Thymus (tissue), 14 donors: ENCODE measurements at places on chromosomes 12 and 14. TPM values are rescaled to one million over a fixed set of nuclear protein-coding genes. Genes with fewer than 3 reads are reported as not detected.

The OTX2 gene
- total RNA-seq: 0.14 TPM

GRCh38 chr14:64950889-64951288 is 8.3 kb upstream of the GPX2 start:
- H3K27me3 ChIP-seq: no peaks in the 10 kb centered on the region
- DNase-seq: no peak
- peaks cover 15% of the 10 kb centered on the region for H3K4me1 ChIP-seq
- H3K4me3 ChIP-seq: no peak overlapping the region
- peaks cover 23% of the 10 kb centered on the region for H3K36me3 ChIP-seq

GRCh38 chr14:103161054-103161397 is 37.8 kb downstream of the TNFAIP2 start:
- peaks cover 11% of the 10 kb centered on the region for H3K27me3 ChIP-seq
- no peak for DNase-seq
- no peaks in the 10 kb centered on the region for H3K36me3 ChIP-seq
- H3K4me1 ChIP-seq: peaks cover 3% of the 10 kb centered on the region

- H3K27me3 ChIP-seq: no peaks in the 10 kb centered on the region
- DNase-seq: no peak
- no peak overlapping the region for H3K27ac ChIP-seq
- no peak overlapping the region for H3K4me3 ChIP-seq
- H3K36me3 ChIP-seq: no peaks in the 10 kb centered on the region
- no peaks in the 10 kb centered on the region for H3K4me1 ChIP-seq
Measured at GRCh38 chr12:114821570-114821969, 137.6 kb upstream of the TBX3 start.
